Pericardium fibroblast (primary cell): ENCODE measurements at places on chromosomes 4 and X. TPM values are rescaled to one million over a fixed set of nuclear protein-coding genes. Genes with fewer than 3 reads are reported as not detected.

The ITM2A gene
- 5.9 and 22.3 TPM in 2 replicates for total RNA-seq

The FDCSP gene
- not detected in 2 replicates for total RNA-seq

The SH3RF1 gene
- 8.9 and 10.0 TPM in 2 replicates for total RNA-seq

The FGD1 gene
- 13.3 and 15.7 TPM in 2 replicates for total RNA-seq

The ASB12 gene
- total RNA-seq: not detected in 2 replicates

The ADH7 gene
- not detected in 2 replicates for total RNA-seq

The POU3F4 gene
- not detected in 2 replicates for total RNA-seq

The CPLX1 gene
- total RNA-seq: 0.34 and 0.47 TPM in 2 replicates

The CD99 gene
- 350 and 661 TPM in 2 replicates for total RNA-seq

The IL1RAPL1 gene
- 0.58 and 1.5 TPM in 2 replicates for total RNA-seq
